ENCODE measurements at places on chromosomes 12 and 14.
A peak's percentile ranks its signal among the peaks of the same experiment; 100 is the strongest.

DNA sequence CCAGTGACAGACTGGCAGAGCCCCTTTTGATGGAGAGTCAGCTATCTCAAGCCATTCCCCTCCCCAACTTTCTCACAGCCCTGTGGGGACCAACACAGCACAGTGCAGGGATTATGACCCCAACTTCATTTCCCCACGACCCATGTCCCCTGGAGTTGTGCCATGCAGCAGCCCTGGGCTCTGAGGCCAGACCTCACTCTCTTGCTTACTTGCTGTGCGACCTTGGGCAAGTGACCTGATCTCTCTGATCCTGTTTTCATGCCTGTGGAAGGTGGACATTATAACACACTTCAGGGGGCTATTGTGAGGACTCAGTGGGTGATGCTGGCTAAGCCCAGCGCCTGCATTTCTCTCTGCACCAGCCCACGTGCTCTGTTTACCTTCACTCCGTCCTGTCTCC, 14.1 kb downstream of the OTUB2 start:
- no peak for DNase-seq

- DNase-seq, result peak; percentile 12
These were observed 19.9 kb downstream of the PPP2R5C start for GRCh38 chr14:101781240-101782061.

DNA sequence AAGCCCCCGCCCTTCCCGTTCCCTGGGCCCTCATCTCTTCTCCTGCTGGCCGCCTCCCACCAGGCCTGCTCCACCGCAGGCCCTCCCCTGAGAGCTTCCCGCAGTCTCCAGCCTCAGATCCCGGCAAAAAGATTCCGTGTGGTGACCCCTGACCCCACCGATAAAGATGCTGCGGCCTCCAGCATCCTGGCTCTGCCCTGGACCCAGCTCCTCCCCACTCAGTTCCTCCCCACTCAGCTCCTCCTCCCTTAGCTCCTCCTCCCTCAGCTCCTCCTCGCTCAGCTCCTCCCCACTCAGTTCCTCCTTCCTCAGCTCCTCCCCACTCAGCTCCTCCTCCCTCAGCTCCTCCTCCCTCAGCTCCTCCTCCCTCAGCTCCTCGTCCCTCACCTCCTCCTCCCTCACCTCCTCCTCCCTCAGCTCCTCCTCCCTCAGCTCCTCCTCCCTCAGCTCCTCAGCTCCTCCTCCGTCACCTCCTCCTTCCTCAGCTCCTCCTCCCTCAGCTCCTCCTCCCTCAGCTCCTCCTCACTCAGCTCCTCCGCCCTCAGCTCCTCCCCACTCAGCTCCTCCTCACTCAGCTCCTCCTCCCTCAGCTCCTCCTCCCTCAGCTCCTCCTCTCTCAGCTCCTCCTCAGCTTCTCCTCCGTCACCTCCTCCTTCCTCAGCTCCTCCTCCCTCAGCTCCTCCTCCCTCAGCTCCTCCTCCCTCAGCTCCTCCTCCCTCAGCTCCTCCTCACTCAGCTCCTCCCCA, 17.0 kb downstream of the NOC4L start:
- DNase-seq, result peak; percentile 68

DNA sequence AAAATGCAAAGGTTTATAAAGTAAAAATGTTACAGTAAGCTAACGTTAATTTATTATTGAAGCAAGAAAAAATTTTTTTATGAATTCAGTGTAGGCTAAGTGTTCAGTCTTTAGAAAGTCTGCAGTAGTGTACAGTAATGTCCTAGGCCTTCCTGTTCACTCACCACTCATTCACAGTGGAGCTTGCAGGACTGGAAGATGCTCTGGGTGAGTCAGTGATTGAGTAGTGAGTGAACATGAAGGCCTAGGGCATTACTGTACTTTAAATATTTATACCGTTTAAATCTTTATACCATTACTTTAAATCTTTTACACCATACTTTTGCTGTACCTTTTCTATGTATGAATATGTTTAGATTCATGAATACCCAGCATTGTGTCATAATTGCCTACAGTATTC, 120.3 kb upstream of the SLC38A4 start:
- DNase-seq, result peak; percentile 74

DNA sequence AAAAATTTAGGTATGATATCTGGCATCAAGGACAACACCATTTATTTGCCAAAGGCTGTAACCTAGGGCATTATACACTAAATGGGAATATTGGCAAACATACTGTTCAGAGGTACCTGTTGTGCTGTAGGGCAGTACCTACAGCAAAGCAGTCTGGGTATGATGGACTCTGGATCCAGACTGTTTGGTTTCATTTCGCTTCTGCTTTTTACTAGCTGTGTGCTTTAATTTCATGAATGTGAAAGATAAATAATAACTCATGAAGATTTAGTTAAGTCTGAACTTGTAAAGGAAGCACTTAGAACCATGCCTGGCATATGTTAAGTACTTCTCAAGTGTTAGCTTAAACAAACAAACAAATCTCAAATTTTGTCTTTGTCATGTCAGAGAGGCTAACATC, 17.7 kb upstream of the SLC38A2 start:
- no peak for DNase-seq

DNA sequence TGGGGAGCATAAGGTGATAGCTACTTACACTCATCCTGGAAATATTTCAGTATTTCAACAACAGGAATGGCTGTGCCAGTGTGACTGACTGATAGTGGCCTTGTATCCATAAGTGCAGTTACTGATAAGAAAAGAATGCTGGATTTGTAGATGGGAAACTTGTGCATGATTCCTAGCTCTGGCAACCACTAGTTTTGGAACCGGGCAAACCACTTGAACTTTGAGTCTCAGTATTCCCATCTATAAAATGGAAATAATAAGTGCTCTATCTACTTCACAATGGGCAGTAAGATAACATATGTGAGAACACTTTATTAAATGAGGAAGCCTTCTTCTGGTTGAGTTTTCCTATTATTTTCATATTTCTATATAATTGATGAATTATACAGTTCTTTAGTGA, 77.2 kb downstream of the TPH2 start:
- DNase-seq, result no peak

DNA sequence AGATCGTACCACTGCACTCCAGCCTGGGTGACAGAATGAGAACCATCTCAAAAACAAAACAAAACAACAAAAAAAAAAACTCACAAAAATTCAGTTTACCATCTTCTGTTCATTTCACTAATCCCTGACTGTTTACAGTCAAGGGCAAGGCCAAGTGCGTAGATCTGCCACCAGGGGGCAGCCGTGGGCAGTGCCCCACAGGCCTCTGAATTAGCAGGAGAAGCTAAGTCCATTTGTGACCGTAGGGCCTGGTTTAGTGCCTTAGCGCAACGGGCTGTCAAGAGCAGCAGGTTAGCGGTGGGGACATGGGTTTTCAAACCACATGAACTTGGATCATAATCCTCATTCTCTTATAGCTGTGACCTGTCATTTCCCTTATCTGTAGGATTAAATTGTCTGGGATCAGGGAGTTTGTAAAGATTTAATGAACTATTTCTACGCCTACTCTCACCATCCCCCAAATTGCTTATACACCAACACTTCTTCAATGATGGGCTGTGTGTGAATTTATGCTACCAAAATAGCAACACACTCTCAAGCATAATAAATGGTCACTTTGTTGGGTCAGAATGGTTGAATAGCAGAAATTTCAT, 49.0 kb downstream of the KCTD10 start:
- peak; percentile 82 for DNase-seq

DNA sequence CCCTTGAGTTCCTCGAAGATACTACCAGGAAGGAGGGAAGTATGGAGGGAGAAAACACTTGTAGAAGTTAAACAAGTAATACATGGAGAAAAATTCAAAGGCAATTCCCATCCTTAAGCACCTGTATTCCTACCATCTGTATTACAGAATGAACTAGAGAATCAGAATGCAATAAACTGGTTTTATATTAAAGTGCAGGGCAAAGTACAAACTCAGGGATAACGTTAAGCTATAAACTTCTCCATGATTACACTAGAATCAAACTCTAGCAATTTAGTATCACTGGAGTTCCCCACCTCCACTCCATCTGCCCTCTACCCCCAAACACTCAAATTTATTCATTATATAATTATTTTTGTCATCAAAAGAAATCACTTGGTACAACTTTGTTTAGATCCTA, 13.1 kb downstream of the PAWR start:
- no peak for DNase-seq

DNA sequence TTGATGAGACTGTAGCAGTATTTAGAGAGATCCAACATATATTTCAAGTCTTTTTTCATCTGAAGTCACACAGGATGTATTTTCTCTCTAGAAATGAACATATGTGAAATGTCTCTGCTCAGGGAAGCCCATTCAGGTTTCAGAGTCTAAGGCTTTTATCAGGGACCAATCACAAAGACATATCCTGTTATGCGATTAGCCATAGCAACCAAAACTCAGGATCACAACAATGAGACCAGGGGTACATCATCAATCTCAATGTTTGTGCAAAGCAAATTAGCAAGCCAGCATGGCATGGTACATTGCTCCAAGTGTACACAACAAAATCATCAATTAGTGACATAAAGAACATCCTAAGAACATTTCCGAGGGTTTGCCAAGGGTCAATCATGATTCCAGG, 99.2 kb upstream of the AMN1 start:
- no peak for DNase-seq

DNA sequence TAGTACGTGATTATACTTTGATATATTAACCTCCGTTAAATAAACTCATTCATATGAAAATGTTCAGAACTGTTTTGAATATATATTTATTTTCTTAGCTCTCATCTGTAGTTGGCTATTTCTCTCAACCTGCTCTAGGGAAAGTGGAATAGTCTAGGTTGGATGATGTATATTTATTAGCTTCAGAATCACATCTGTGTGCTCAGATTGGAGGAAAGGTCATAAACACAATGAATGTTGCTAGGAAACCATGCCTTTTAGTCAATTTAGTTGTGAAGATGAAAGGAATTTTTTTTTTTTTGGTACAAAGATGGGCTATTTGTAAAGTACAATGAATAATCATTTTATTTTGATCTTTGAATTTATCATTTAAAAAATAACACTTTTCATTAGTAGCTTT, 439.1 kb downstream of the FOXG1 start:
- DNase-seq, result no peak

GRCh38 chr14:56608689-56609088, 29.1 kb downstream of the TMEM260 start:
- DNase-seq, result no peak

GRCh38 chr12:49985981-49986380, 13.2 kb downstream of the AQP6 start:
- peak; percentile 21 for DNase-seq

DNA sequence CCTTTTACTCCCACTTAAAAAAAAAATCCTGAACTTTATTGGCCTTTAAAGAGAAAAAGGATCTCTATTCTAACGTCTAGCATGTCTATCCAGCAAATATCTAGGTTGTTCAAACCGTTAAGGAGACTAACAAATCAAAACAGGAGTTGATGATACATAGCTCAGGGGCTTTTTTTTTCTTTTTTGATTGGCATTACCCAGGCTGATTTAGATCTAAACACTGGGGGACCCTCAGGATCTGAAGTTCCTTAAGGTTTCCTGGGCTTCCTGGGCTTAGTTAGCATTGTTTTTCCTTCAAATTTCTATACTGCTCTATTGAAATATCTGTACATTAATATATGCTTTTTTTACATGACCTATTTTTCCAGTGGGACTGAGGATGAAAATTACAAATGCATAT, 42.3 kb downstream of the EFCAB11 start:
- no peak for DNase-seq

DNA sequence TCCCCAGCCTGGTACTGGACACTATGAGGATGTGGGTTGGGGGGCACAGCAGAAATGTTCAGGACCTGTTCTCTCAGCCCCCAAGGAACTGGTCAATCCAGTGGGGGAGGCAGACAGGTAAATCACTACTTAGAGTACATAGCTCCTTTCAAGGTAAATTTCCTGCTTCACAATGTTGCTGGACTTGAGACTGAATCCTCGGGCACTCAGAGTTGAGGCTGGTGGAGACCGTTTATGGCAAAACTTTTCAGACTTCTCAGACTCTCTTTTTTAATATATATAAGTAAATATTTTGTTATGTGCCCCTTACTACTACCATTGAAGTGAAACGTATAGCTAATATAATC, 483 bp upstream of the SERPINA10 start:
- no peak for DNase-seq

DNA sequence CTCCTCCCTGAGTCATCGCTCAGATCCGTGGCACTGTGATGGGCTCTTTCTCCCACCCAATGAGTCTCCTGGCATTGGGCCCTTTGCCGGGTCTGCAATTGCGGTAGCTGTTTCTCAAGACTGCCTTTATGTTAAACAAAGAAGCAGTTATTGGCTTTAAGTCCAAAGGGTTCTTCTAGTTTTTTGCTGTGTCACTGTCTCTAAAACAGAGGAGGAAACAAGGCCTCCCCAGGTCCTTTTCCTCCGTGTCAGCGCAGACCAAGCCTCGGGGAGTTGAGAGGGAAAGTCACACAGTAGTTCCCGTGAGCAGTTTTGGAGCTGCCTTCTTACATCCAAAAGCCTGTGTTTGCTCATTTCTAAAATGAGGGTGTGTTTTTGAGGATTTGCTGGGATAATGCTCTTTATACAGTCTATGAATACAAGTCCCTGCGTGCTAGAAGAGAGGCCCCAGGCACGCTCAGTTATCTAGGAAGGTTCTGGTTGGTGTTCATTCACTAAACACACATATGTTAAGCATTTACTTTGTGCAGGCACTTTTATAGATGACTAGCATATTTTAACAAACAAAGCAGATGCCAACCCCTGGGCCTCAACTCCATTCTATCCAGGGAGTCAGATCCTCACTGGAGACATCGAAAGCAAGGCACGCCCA, 126.0 kb upstream of the PZP start:
- no peak for DNase-seq

GRCh38 chr12:12166751-12167150, 96.0 kb downstream of the BCL2L14 start:
- DNase-seq, result no peak

GRCh38 chr12:53695152-53696145, 19.6 kb upstream of the ATP5MC2 start:
- DNase-seq, result peak; percentile 60

- DNase-seq, result no peak
These were observed 333.7 kb downstream of the DAD1 start for GRCh38 chr14:22255017-22255950.

DNA sequence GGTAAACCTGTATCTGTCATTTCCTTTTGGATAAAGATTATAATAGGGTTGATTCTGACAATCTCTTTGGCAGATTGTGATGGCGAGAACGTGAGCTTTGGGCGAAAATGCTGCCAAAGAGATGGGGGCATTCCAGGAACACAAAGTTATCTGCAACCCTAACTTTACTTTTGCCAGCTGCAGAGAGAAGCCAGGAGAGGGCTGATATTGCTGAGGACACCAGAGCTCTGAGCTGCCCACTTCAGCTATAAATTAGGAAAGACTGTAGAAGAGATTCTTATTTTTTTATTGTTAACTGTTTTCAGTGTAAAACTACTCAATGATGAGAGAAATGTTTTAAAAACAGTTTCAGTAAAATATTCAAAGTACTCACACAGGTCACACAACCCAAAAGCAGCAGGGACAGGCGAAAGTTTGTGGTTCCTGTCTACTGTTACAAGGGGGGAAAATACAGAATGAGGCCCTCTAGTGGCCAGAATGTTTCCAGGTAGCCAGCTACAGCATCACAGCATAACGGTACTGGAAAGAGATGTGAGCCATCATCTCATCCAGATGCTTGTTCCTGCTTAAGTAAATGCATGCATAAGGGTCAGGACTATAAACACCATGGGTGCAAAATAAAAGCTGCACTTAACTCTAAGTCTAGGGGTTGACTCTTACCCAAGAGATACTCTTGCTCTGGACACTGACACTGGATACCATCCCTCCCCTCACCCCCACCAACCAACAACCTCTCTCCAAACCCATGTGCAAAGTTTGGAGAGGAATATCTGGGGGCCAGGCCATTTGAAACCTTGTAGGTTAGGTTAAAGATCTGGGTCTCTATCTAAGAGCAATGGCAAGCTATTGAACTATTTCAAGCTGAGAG, 498.4 kb downstream of the RMST start:
- peak; percentile 43 for DNase-seq

Data from fibroblast of mammary gland (primary cell).